ENCODE measurements at places on chromosomes 1 and 21.

DNA sequence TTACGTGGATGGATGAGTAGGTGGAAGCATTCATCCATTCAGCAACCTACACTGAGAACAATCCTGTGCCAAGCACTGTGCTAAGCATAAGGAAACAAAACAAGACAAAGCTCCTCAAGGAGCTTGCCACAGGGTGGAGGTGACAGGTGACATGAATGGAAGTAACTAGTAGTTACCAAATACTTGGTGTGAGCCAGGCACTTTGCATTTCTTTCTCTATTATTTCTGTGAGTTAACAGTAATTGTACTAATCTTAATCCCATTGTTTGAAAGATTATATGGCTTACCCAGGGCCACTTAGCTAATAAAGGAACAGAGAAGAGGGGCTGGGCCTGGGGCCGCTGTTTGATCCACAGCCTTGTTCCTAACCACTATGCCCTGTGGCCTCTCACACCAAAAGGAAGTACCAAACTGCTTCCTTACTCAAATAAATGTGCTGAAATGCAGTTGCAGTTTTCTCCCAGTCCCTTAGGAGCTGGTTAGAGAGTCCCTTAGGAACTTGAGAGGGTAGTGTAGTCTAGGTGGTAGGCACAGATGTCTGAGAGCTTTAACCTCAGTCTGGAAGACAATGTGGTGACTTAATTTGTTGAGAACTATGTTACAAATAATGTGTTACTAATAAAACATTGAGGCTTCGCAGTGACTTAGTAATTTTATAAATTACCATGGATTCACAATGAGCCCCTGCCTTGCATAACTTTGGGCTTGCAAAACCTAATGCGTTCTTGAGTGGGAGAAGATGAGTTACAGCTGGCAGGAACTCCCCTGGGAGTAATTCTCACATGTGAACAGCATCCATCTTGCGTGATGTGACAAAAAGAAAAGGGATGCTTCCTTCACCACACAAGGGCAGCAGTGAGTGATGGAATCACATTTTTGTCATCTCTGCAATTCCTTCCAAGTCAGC is 69.8 kb downstream of the MPZL1 start:
- DNase-seq: no peak

- no peak for DNase-seq
These were observed 15.1 kb upstream of the IL22RA1 start for GRCh38 chr1:24157918-24158481.

DNA sequence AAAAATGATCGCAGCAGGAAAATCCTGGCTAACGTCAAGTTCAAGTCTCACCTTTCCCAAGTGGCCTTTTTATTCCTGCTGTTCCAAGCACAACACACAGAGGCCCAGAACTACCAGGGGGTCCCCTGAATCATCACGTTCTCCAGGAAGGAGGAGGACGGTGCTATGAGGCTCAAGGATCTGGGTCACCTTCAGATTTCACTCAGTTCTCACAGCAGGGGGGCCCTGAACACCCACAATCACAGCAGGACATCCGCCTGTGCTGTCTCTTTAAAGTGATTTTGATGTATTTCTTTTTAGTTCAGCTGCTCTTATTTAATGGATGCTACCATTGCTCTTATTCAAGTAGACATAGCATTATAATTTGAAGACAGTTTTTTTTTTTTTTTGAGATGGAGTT is 173.4 kb downstream of the HUNK start:
- no peak for DNase-seq

- DNase-seq: peak; percentile 67
These were observed 32.4 kb downstream of the PRMT2 start for GRCh38 chr21:46667741-46668380.

DNA sequence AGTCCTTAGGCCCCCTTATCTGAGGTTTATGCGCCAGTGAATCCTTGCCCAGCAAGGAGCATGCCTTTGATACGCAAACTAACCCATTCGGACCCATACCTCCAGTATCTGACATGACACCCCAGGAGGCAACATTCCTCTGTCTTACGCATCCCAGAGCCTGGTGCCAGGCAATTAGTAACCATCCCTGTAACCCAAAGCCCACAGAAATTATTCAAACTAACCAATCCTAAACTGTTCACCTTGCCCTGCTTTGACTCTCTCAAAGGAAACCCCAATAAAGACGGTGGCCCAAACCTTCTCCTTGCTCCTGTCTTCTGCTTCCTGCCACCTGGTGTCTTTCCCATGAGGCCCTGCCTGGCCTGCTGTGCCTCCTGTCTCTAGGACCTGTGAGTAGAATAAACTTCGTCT is 36.4 kb downstream of the ZNF496 start:
- no peak for DNase-seq

DNA sequence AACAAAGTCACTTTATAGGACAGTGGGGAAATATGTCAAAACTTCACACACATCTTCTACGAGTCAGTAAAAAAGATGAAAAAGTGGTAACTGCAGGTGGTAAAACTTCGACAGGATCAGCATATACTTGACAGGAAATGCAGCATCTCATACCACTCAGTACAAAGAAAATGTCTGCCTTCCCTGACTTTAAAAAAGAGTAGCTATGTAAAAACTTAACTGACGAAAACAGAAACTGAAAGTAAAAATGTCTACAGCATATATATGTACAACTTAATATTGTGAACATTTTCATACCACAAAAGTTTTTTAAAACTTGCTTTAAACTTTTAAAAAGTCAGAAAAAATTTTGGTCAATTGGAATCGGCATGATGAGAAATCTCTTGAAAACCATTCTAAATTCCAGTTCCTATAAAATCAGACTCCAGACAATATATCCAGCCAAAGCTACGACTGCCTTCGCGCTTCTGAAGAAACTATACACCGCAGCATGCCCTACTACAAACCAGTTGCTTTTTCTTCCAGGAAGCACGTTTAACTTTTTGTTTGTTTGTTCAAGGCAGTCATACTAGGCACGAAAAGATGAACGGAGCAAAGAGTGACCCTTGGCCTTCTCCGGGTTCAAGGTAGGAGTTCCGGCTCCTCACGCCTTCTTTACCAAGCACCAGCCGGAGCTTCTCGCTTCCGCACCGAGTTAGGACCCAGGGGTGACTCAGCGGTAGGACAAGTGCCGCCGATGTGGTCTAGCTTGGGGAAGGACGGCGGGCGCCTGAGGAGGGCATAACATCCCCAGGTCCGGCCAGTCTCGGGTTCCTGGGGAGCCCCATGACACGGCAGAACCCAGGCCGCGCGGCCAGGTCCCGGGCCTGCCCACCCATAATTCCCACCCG is 612 bp downstream of the PSMA5 start:
- peak; percentile 50 for DNase-seq

DNA sequence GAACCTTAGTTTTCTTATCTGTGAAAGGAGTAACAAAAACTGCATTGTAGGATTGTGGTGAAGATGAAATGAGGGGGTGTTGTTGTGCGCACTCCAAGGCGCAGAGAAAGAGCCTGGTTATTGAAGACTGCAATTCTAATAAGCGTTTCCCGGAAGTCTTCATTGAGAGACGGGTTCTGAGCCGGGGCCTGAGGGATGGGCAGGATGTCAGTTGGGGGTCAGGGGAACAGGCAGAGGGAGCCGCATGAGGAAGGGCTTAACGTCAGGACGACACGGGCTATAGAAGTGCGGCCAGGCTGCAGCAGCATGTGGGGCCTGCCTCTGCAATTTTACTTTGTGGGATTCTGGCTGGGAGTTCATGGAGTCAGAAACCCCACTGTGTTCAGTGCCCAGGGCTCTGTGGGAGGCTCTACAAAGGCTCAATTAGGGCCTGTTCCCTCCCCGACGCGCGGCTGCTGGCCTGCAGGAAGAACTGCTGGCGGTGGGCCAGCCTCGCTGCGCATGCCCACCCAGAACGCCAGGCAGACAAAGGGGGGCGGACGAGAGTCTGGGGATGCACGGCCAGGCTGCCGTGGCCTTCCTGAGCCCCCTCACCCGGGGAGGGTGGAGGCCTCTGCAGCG is 20.7 kb downstream of the TRIM62 start:
- DNase-seq: peak; percentile 79

DNA sequence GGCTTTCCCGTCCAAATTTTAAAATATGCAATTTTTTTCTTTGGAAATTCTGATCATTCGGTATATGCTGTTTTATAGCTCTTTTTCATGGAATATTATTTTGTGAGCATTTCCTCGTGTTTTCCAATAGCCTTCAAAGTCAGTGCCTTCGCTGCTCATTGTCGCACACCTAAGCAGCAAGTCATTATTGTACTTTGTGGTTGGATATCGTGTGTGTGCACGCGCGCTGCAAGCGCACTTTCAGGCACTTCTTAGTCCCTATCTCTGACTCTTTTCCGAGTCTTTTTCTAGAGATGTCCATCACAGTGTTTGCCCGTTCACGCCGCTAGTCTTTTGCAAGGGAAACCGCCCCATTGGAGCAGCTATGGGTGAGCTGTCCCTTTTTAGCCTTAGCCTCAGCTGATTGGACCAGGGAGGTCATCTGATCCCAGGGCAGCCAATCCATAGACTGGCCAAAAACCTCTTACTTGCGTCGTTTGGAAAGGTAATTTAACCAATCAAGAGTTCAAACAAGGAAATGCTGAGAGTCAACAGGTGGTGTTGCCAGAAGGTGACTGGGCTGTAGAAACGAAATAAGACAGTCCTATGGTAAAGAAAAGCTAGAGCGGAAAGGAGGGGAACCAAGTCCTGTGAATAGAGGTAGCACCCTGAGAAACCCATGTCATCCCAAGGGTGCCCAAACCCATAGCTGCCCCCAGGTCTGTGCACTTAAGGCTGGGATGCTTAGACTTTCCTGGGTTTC is 710 bp upstream of the HYI start:
- peak; percentile 98 for DNase-seq

GRCh38 chr1:181086926-181087325 is 1.6 kb upstream of the IER5 start:
- DNase-seq: no peak

- DNase-seq: no peak
These were observed 10.4 kb upstream of the MRPL9 start for GRCh38 chr1:151773702-151774101.

GRCh38 chr1:205512059-205513045 is 7.9 kb downstream of the CDK18 start:
- DNase-seq: no peak

All from NCI-H1105 treated with DMSO at 0.1 percent for 48 hours (cell line).